ENCODE measurements at places on chromosomes 7 and 10.

DNA sequence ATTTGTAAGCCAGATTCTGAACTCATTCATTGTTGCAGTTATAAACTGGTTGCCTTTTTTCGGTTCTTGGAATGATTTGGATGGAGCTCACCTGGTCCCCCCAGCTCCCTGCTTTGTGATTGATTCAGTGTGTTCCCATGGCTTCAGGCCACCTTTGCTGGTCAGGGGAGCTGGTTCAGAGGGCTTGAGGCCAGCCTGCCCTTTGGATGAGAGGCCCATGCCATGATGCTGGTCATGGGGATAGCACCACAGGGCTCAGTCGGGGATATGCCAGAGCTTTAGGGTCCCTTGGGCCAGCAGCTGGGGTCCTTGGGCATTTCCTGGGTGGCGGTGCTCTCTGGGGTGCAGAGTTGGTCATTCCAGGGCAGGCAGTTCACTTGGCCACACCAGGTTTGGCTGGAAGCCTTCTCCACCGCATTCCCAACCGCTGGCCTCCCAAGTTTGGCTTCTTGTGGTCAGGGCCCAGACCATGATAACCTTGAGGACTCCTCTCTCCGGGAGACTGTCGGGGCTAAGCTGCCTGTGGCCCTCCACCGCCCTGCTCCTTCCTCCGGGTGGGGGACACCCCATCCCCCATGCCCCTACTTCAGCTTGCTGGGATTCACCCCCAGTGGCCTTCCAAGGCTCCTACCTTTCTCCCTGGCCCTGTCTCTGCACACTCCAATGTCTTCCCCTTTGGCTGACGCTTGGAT lies 65.1 kb downstream of the MGMT start:
- no peak for DNase-seq

DNA sequence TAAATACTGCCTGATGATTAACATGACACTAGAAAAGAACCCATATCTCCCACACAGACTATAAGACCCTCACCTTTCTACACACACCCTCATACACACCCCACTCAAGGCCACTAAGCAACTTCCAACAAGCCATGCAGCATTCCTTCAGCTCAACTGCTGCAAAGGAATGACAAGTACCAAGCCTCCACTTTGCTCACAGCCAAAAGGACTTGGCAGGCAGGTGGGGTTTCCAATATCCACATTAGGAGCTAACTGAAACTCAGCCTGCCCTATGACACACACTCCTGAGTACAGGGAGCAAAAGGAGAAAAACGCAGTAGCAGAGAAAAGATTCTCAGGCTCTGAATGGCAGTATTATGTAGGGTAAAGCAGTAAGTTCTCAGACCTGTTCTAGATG lies 13.4 kb downstream of the USP54 start:
- no peak for DNase-seq

GRCh38 chr10:58653139-58653538 lies 140.5 kb downstream of the BICC1 start:
- no peak for DNase-seq

DNA sequence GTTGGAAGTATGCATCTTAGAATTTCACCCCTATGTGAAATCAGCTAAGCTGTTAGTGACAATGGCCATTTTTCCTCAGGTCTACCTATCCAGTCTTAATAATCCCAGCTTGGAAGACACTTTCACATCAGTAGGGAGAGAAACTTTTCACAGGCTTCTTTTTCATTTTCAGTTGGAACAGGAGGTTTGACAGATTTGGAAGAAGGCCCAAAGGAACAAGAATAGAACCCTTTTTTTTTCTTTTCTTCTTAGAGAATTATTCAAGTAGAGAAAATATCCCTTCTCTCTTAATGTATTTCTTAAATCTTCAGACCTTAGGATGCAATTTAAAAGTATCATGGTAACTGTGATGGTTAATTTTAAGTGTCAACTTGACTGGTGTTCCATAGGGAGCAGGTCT lies 410.5 kb upstream of the C7orf33 start:
- DNase-seq = no peak

GRCh38 chr7:34747176-34747781 lies 89.3 kb downstream of the NPSR1 start:
- no peak for DNase-seq

DNA sequence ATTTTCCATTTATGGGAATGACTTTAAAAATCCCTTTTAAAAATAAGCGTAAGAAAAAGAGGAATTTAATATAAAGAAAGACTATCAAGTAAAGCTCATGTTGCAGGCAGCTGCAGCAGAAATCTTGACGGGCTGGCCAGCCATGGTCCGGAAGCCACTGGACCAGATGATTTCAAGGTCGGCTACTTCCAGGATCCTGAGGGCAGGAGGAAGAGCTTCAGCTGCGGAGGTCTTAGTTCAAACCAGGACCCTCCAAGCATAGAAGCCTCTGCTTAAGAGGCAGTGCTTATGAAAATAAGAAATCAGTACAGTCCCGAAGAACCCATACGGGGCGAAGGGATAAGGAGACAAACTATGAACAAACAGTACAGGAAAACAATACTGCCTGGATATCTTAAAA lies 220.2 kb upstream of the CELF2 start:
- DNase-seq = no peak

GRCh38 chr10:88070080-88070880 lies 206.9 kb downstream of the PTEN start:
- DNase-seq = no peak

- peak; percentile 16 for DNase-seq
Measured at GRCh38 chr10:29130190-29130673, 158.6 kb upstream of the LYZL1 start.

- DNase-seq = no peak
Measured at GRCh38 chr7:157645539-157645938, 308.7 kb downstream of the DNAJB6 start.

GRCh38 chr10:55668326-55668922 lies 692.6 kb downstream of the ZWINT start:
- no peak for DNase-seq

- no peak for DNase-seq
Measured at GRCh38 chr7:90413185-90413528, 9.9 kb downstream of the CLDN12 start.

DNA sequence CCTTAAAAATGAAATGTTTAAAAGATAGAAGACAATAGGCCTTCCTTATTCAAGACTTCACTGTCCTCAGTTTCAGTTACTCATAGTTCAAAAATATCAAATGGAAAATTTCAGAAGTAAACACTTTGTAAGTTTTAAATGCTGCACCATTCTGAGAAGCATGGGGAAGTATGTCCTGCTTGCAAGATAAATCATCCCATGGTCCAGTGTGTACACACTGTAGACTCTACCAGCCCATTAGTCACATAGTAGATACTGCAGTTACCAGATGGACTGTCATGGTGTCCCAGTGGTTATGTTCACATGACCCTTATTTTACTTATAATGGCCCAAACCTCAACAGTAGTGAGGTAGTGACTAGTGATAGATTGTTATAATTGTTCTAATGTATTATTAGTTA lies 69.5 kb downstream of the PTPN12 start:
- no peak for DNase-seq

- no peak for DNase-seq
Measured at GRCh38 chr7:99229234-99229633, 21.3 kb upstream of the KPNA7 start.

DNA sequence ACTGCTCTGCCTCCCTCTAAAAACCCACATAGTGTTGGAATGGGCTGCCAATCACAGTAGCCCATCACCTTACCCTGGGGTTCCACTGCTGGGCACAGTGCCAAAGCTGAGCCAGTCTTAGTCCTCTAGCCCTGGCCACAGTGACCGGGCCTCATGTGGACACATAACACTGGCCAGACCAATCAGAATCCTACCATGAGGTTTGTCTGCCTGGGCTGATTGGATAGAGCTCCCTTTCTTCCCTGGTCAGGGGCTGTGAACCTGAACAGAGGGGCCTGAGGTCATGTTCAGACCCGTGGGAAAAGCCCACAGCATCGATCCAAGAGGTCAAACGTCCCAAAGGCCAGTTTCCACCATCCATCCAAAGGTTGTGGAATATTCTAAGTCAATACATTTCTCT lies 6.1 kb downstream of the DLG5 start:
- no peak for DNase-seq

Measured in hematopoietic multipotent progenitor cell treated with erythropoietin and hydrocortisone succinate and interleukin-3 and kit ligand, for 15 days (in vitro differentiated cells).